ENCODE measurements at places on chromosomes 3 and 15.

GRCh38 chr3:66463054-66463631 is 37.7 kb downstream of the LRIG1 start:
- DNase-seq: no peak

GRCh38 chr3:174891524-174892203 is 32.5 kb downstream of the NAALADL2 start:
- DNase-seq: peak; percentile 15

DNA sequence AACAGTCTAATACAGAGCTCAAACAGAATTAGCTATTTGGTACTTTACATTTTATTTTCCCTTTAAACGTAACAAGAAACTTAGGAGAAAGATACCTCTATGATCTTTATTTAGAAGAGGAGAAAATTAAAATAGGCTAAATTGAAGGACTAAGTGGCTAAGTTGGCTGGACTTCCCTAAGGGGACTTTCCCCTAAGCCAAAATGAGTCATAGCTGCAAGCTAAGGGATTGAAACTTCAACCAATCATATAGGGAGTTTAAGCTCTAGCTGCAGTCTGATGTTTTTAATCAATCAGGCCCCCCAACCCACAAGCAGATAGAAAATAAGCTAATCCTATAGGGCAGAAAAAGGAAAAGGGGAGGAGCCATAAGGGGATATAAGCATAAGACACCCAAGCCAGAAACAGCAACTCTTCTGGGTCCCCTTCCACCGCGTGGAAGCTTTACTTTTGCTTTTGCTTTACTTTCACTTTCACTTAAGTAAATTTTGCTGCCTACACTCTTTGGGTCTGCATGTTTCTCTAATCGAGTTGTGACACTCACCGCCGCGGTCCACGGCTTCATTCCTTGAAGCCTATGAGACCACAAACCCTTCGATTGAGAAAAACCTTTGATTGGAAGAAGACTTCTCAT is 1108.5 kb upstream of the EPHA6 start:
- peak; percentile 1 for DNase-seq

DNA sequence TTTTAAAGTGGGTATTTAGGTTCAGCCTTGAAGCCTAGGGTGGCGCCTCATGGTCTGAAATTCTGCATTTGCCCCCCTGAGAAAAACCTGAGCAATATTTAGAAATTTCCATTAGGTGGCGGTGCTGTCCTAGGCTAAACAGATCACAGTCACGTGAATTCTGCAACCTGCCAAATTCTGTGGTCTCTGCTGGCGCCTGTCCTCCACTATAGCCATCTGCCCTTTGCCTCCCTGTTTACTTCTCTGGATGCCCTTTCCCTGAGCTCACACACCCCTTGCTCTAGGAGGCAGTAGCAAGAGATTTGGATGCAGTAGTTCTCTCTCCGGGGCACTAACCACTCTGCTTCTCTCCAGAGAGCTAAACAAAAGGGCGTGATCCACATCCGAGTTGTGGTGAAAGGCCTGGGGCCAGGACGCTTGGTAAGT is 9.1 kb downstream of the MRPS11 start:
- peak; percentile 53 for DNase-seq

- DNase-seq: peak; percentile 55
Observed at GRCh38 chr3:16513141-16514020, at the start of gene RFTN1. RFTN1 (minus strand) TSS chr3:16513699; CDS start chr3:16493869, 19,830 bp downstream.

All from amniotic epithelial cell (primary cell).